ENCODE measurements at places on chromosomes 1 and 21. TPM values are rescaled to one million over a fixed set of nuclear protein-coding genes. Genes with fewer than 3 reads are reported as not detected.

Gene TRIM17
- total RNA-seq = 2.8 TPM

GRCh38 chr1:223248001-223248769 lies 105.1 kb upstream of the TLR5 start:
- peak; percentile 14 for DNase-seq

GRCh38 chr1:160399544-160400222 lies 681 bp upstream of the VANGL2 start:
- peak; percentile 31 for DNase-seq

DNA sequence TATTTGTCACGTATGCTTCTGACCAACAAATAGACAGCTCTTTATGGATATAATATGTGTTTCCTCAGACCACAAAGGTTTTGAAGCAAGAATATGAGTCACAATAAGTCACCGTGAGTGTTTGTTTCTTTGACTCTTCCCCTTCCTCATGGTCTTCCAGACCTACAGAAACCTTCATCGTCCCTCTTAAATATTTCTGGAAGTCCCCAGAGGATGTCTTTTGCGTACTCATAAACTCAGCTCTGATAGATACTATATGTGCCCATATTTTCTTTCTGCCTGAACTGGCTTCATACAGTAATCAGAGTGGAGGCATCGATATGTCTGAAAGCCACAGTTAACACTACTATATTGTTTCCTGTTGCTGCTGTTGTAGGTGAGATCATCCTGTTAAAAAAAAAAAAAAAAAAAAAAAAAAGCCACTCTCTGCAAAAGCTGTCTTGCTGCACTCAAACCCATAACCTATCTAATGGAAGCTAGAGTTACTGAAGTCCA lies 38.4 kb downstream of the ADAMTS1 start:
- no peak for DNase-seq

GRCh38 chr21:18725653-18726052 lies 322.1 kb upstream of the TMPRSS15 start:
- no peak for DNase-seq

- no peak for DNase-seq
Measured at GRCh38 chr21:38492007-38492406, 6.3 kb downstream of the ERG start.

DNA sequence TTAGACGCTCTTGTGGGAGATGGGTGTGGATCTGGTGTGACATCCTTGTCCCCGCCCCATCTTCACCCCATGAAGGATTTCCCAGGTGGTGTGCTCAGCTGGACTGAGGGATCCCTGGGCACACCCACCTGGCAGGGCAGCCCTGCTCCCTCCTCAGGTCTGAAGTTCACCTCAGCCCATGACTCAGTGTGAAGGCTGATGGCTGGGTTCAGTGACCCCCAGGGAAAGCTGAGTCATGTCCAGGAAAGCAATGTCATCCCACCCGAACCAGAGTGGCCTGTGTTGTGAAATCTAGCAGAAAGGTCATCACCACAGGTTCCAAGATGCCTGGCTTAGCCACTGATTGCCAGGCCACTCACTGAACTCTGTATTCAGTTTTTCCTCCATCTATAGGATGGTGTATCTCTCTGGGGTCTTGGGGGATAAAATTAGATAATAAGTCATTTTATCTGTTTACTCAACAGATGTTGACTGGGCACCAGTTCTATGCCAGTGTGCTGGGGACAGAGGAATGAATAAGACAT lies 97.7 kb upstream of the JUN start:
- DNase-seq = no peak
